H9 (cell line): ENCODE measurements at places on chromosomes 2 and 18. TPM values are rescaled to one million over a fixed set of nuclear protein-coding genes. Genes with fewer than 3 reads are reported as not detected.

GRCh38 chr18:29080946-29081345 is 904.0 kb upstream of the CDH2 start:
- H3K27me3 ChIP-seq = no peaks in the 10 kb centered on the region
- H3K4me1 ChIP-seq = peaks cover 3% of the 10 kb centered on the region
- H3K36me3 ChIP-seq = no peaks in the 10 kb centered on the region

The WNT6 gene
- not detected in 2 replicates for total RNA-seq

DNA sequence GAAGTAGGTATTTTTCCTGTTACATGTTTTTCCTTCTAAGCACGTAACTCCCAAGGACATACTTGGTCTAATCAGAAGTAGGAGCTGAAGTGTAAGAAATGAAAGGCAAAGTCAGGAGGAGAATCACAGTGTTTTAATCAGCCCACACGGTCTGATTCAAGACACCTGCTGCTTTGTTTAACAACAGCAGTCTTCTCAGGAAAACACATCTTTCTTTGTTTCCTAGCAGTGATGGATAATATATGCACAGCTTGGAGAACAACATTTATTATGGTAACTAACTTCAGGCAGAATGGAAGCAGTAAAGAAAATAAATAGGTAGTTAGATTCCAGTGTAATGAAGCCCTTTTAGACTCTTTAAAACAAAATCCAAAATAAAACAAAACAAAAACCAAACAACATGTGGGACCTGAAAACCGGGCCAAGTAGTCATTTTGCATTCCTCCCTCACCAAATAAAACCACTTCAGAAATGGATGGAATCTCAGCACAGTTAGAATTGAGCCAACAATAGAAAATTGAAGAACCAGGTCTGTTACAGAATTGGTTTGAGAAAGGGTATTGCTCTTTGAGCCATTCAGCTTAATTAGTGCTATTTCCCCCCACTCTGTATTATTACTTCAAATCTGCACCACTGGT is 61.1 kb upstream of the UGP2 start:
- peak overlapping the region; percentile 80 for H3K27ac ChIP-seq
- no peak overlapping the region for H3K4me3 ChIP-seq
- no peak for DNase-seq
- peaks cover 13% of the 10 kb centered on the region; the same call in 1 of the 2 replicates for H3K4me1 ChIP-seq

The ARHGEF4 gene
- total RNA-seq = 12.5 and 12.6 TPM in 2 replicates

- H3K27me3 ChIP-seq = no peaks in the 10 kb centered on the region
- no peak overlapping the region for H3K27ac ChIP-seq
- H3K4me3 ChIP-seq = no peak overlapping the region
- no peak for DNase-seq
These were observed 48.0 kb upstream of the TGIF1 start for GRCh38 chr18:3401669-3402620.

The SCYGR4 gene
- total RNA-seq = not detected in 2 replicates

The UGP2 gene
- total RNA-seq = 848 and 883 TPM in 2 replicates

DNA sequence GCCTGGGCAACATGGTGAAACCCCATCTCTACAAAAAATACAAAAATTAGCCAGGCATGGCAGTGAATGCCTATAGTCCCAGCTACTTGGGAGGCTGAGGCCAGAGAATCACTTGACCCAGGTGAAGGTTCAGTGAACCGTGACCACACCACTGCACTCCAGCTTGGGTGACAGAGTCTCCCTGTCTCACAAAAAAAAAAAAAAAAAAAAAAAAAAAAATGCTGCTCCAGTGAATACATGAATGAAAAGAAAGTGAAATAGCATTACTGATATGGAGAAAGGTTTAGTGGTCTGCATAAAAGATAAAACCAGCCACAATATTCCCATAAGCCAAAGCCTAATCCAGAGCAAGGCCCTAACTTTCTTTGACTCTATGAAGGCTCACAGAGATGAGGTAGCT is 44.5 kb downstream of the METTL8 start:
- no peak for DNase-seq
- H3K27ac ChIP-seq = no peak overlapping the region
- H3K4me3 ChIP-seq = no peak overlapping the region
- peaks cover 9% of the 10 kb centered on the region; the same call in 1 of the 2 replicates for H3K4me1 ChIP-seq
- H3K36me3 ChIP-seq = no peaks in the 10 kb centered on the region

GRCh38 chr18:27017901-27018500 is 152.5 kb upstream of the AQP4 start:
- no peaks in the 10 kb centered on the region for H3K36me3 ChIP-seq
- H3K27me3 ChIP-seq = no peaks in the 10 kb centered on the region
- no peak overlapping the region for H3K27ac ChIP-seq
- no peaks in the 10 kb centered on the region; the same call in 1 of the 2 replicates for H3K4me1 ChIP-seq

GRCh38 chr2:85066006-85066740 is 67.0 kb upstream of the TCF7L1 start:
- no peak overlapping the region for H3K27ac ChIP-seq
- no peaks in the 10 kb centered on the region for H3K36me3 ChIP-seq
- DNase-seq = no peak
- H3K4me3 ChIP-seq = no peak overlapping the region
- peaks cover 5% of the 10 kb centered on the region for H3K4me1 ChIP-seq

GRCh38 chr18:2982452-2983269 is 30.3 kb downstream of the LPIN2 start:
- no peak overlapping the region for H3K4me3 ChIP-seq
- H3K4me1 ChIP-seq = peaks cover 4% of the 10 kb centered on the region; the same call in 1 of the 2 replicates
- peaks cover 3% of the 10 kb centered on the region for H3K36me3 ChIP-seq
- no peak for DNase-seq
- H3K27me3 ChIP-seq = no peaks in the 10 kb centered on the region

- H3K27ac ChIP-seq = no peak overlapping the region
- no peak overlapping the region for H3K4me3 ChIP-seq
- H3K4me1 ChIP-seq = no peaks in the 10 kb centered on the region
- DNase-seq = peak; percentile 45
These were observed 12.7 kb downstream of the DGUOK start for GRCh38 chr2:73939419-73939818.

The DOK1 gene
- total RNA-seq = 15.2 and 16.0 TPM in 2 replicates

- H3K4me3 ChIP-seq = no peak overlapping the region
- H3K27me3 ChIP-seq = no peaks in the 10 kb centered on the region
- H3K27ac ChIP-seq = no peak overlapping the region
These were observed 160.2 kb downstream of the MYT1L start for GRCh38 chr2:2170861-2171260.

DNA sequence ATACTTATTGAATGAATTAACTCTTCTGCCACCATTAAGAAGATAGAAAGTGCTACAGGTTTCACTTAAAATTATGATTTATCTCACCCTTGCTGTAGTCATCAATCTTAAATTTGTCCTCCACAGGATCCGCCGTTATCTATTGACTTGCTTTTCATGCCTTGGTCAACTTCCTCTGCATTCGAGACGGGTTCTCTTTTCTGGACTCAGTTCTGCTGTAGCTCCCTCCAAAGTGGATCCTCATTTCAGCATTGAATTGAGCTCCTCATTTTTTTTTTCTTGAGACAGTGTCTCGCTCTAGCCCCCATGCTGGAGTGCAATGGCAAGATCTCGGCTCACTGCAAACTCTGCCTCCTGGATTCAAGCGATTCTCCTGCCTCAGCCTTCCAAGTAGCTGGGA is 27.6 kb downstream of the INPP5D start:
- DNase-seq = no peak
- no peaks in the 10 kb centered on the region for H3K4me1 ChIP-seq
- H3K4me3 ChIP-seq = no peak overlapping the region
- no peak overlapping the region for H3K27ac ChIP-seq
- no peaks in the 10 kb centered on the region for H3K36me3 ChIP-seq

GRCh38 chr18:13435586-13436333 is 217.2 kb downstream of the LDLRAD4 start:
- H3K27ac ChIP-seq = no peak overlapping the region
- no peak overlapping the region for H3K4me3 ChIP-seq
- H3K27me3 ChIP-seq = no peaks in the 10 kb centered on the region
- H3K4me1 ChIP-seq = 0 out of 2 replicates have a peak, but pooled peaks cover under 1% of the 10 kb centered on the region
- DNase-seq = no peak
- no peaks in the 10 kb centered on the region for H3K36me3 ChIP-seq
